HFFc6 (cell line): ENCODE measurements at places on chromosomes 2 and 18. TPM values are rescaled to one million over a fixed set of nuclear protein-coding genes. Genes with fewer than 3 reads are reported as not detected.

Gene LIMS4
- 1.3 to 2.1 TPM (median 1.8 TPM) in 3 replicates for total RNA-seq

Gene ANO7
- total RNA-seq: 0.69 to 1.4 TPM (median 1.3 TPM) in 3 replicates

Gene ABCB11
- not detected in 3 replicates for total RNA-seq

GRCh38 chr2:26838121-26838906 lies 9.6 kb upstream of the DPYSL5 start:
- H3K4me1 ChIP-seq: no peaks in the 10 kb centered on the region
- no peak for DNase-seq
- H3K4me3 ChIP-seq: no peak overlapping the region

DNA sequence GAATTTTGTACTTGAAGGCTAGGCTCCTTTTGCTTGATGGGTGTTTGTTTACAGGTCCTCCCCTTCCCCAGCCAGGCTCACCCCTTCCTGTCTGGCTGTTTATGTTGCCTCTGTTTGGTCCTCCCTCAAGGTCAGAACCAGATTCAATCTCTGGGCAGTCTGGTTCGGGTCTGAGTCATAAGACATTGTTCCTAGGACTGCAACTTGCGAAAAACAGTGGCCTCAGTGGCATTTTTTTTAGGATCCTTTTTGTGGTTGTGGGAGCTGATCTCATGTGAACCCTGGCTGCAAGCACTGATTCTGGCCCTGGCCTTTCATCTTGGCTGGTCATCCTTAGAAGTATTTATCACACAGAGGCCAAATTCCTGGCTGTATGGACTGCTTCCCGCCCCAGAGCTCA lies 370.4 kb downstream of the CLIP4 start:
- H3K4me3 ChIP-seq: no peak overlapping the region
- H3K4me1 ChIP-seq: peaks cover 4% of the 10 kb centered on the region; the same call in 1 of the 2 replicates
- no peaks in the 10 kb centered on the region for H3K36me3 ChIP-seq

- H3K27ac ChIP-seq: no peak overlapping the region
- peaks cover 42% of the 10 kb centered on the region for H3K4me1 ChIP-seq
- peaks cover 26% of the 10 kb centered on the region for H3K36me3 ChIP-seq
- DNase-seq: no peak
These were observed 4.8 kb downstream of the NT5C1B start for GRCh38 chr2:18584608-18584954.

- no peak overlapping the region for H3K4me3 ChIP-seq
- no peaks in the 10 kb centered on the region; the same call in 1 of the 2 replicates for H3K27me3 ChIP-seq
- no peak overlapping the region for H3K27ac ChIP-seq
- peaks cover 40% of the 10 kb centered on the region for H3K4me1 ChIP-seq
- DNase-seq: no peak
These were observed 18.5 kb downstream of the BIRC6 start for GRCh38 chr2:32375228-32375892.
